ENCODE measurements at places on chromosomes 3 and 15.

DNA sequence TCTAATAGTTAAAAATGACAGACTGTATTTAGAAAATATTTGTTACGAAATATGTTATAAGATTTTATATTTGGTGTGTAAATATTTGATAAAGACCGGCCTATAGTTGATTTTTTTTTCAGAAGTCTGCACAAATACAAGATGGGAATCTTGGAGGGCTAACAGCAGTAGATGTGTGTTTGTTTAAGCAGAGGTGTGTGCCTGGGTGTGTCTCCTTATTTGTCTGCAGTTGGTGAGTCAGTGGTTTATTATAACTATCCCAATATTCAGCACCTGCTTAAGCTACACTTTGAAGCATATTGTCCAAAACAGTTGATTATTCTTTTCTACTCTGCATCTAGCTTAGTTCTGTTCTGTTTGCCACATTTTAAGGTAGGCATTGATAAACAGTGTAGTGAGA is 12.4 kb downstream of the GLCE start:
- DNase-seq = no peak

DNA sequence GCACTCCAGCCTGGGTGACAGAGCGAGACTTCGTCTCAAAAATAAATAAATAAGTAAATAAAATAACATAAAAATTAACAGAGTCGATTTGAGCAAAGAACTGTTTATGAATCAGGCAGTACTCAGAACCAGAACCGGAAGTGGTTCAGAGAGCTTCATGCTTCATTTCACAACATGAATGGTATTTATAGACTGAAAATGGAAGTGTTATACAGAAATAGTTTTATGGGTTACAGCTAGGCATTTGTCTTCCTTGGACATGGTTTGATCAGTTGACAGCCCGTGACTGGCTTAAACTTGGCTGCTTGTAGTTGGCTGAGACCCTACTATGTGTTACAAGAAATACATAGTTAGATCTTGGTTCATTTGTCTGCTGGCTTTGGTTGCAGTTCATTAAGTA is 216.0 kb upstream of the MCTP2 start:
- DNase-seq = no peak

DNA sequence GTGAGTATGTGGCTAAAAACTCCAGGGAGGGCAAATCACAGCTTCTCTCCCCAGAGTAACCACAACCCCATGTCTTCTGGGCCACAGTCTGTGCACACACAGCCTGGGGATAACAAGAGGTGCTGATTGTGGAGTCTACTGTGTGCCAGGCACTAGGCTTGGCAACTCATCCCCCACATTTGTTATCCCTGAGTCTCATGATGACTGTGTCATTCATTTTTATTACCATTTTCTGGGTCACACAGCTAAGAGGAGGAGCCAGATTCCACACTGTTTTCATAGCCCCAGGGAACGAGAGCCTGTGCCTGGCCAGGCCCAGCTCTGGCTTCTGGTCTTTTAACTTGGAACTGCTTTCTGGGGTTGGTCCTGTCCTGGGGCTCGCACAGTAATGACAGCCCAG is 34.5 kb downstream of the ESYT3 start:
- no peak for DNase-seq

DNA sequence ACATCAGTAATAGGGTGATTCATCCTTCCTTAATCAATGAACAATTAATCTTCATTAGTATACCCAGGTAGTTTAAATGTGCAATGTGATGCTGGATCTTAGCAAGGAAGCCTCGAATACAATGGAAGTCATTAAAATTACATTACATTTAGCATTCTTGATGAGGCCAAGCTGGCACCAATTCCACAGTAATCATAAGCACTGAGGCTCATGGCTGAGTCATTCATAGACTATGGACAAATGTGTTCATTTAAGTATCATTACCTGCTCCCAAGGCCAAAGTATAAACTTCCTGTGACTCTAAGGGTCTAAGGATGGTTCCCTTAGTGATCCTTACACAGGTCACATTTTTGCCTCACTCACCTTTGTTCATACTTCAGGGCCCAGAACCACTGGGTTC is 266.4 kb upstream of the CDIN1 start:
- no peak for DNase-seq

DNA sequence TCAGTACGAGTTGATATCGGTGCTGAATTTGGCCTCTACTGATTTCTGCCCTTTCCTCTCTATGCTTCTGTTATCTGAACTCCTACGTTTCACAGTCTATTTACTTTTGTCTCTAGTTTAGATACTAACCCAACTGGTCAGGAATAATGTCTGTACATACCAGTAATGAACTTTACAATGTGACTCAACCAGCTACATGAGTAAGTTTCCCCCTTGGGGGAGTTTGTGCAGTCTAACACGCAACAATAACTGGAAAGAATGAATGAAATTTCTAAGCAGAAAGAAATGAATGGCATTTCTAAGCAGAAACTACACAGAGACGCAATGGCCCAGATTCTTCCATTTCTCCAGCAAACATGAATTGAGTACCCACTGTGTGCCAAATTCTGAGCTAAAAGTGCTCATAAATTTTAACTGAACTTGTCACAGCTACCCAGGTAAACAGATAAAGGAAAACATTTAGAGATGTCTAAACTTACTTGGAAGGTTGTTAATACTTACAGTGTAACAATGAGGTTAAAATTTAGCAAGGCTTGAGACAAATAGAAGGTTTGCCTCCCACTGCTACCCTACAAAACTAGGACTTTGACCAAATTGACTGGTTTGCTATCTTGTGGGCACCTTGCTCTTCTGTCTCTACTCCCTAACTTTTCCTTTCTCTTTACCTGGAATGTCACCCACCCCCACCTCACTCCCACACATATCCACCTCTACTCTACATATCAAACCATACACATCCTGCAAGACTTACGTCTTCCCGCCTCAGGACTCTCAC is 11.6 kb downstream of the UPK1B start:
- no peak for DNase-seq

- DNase-seq = no peak
Observed at GRCh38 chr3:16379838-16380237, 114.8 kb downstream of the OXNAD1 start.

GRCh38 chr15:57439128-57440027 is 63.1 kb downstream of the CGNL1 start:
- no peak for DNase-seq

DNA sequence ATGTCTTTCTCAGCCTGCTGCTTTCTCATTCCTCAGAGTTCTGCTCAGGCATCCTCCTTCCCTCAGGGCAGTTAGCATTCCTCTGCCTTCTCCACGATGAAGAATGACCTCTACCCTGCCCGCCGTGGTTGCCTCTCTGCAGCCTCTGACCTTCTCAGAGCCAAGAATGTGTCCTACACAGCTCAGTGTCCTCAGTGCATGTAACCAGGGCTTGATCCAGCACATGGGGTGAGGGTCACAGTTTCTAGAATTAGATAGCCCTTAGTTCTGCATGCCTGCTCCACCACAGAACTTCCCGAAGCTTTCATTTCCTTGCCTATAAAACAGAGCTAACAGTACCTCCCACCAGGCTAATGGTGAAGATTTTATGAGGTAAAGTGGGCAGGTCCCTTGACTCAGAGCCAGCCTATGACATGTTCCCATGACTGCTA is 182.1 kb downstream of the CLSTN2 start:
- no peak for DNase-seq

- DNase-seq = no peak
Observed at GRCh38 chr3:74606996-74607395, 7.5 kb downstream of the CNTN3 start.

GRCh38 chr15:34188711-34189110 is 21.2 kb downstream of the KATNBL1 start:
- DNase-seq = no peak

Measured in activated CD4-positive, CD25-positive, alpha-beta regulatory T cell (primary cell).